Hair follicular keratinocyte (primary cell): ENCODE measurements at places on chromosomes 11 and 22. TPM values are rescaled to one million over a fixed set of nuclear protein-coding genes. Genes with fewer than 3 reads are reported as not detected.

Gene LMNTD2
- 0.23 and 3.0 TPM in 2 replicates for total RNA-seq

Gene IGSF9B
- total RNA-seq = 0.15 and 0.94 TPM in 2 replicates

Gene OR5L1
- total RNA-seq = not detected in 2 replicates

Gene SUSD2
- total RNA-seq = 0.04 and 0.16 TPM in 2 replicates
